ENCODE measurements at places on chromosomes 5 and 9. TPM values are rescaled to one million over a fixed set of nuclear protein-coding genes. Genes with fewer than 3 reads are reported as not detected.

FOXI1 gene
- total RNA-seq: not detected

THBS4 gene
- 78.7 TPM for total RNA-seq

MLANA gene
- not detected for total RNA-seq

MARCHF11 gene
- not detected for total RNA-seq

TAF1L gene
- not detected for total RNA-seq

MARCHF3 gene
- 9.8 TPM for total RNA-seq

TEX48 gene
- total RNA-seq: not detected

GFPT2 gene
- 553 TPM for total RNA-seq

ATOSB gene
- total RNA-seq: 22.9 TPM

C7 gene
- total RNA-seq: 694 TPM

PCSK5 gene
- total RNA-seq: 43.1 TPM

CRHBP gene
- total RNA-seq: 47.6 TPM

KDM3B gene
- total RNA-seq: 66.2 TPM

INSL6 gene
- not detected for total RNA-seq

AK8 gene
- total RNA-seq: 1.3 TPM

SPRY4 gene
- 50.9 TPM for total RNA-seq

LCN6 gene
- total RNA-seq: 6.6 TPM

CDC25C gene
- 0.56 TPM for total RNA-seq

FAM13B gene
- total RNA-seq: 30.0 TPM

PHF24 gene
- 0.95 TPM for total RNA-seq

ADGRD2 gene
- total RNA-seq: not detected

POLR3G gene
- total RNA-seq: 3.0 TPM

PCDHA5 gene
- total RNA-seq: 0.31 TPM

Measured in omental fat pad (tissue), 4 donors.